Inflammatory macrophage treated with lipopolysaccharide for 1 hour (primary cell): ENCODE measurements at places on chromosomes 3 and 15.

DNA sequence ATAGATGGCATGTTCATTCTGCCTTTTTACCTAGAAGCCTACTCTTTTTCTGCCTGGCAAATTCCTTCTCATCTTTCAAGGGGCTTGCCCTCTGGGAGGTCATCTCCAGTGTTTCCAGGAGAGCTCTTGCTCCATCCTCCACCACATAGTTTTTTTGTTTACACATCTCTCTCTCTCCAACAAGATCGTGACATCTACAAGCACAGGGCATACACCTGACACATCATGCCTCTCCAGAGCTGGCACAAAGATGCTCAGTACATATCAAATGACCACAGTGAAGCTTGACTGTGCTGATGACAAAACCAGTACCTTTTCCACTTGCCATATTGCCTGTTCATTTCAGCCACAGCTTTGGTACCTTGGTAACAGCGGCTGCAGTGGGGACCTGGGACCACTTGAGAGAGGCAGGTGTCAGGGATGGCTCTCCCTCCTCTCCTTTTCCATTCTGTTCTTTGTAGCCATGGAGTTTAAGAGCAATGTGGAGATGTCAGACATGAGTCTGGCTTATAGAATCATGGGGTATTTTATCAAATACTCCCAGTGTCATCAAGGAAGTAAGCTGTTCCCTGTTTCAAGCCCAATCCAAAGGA is 15.4 kb downstream of the ALPK3 start:
- no peak for DNase-seq

DNA sequence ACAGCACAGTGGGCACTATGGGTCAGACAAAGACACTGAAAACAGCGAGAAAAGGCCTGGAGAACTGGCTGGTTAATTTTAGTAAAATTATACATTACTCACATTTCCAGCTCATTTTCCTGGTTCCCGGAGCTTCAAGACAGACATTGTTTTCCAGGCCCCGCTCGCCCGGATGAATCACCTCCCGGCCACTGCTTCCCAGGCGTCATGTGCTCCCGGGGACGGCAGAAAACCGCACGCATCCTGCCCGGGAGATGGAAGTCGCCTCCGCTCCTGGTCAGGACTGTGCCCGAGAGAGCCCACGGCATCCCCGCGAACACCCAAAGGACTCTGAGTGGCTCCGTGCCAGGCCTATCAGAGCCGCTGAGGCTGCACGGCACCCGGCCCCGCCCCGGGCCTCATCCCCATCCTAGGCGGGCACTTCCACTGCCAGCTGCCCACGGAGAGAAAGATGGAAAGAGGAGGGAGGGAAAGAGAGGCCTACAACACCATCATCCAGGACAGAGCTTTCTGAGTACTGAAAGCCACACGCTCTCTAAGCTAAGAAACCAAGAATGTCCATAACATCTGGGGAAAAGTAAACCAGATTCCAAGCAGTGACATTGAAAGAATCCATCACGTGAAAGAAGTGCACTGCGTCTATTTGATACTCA is 75.1 kb downstream of the VGLL4 start:
- no peak for DNase-seq

DNA sequence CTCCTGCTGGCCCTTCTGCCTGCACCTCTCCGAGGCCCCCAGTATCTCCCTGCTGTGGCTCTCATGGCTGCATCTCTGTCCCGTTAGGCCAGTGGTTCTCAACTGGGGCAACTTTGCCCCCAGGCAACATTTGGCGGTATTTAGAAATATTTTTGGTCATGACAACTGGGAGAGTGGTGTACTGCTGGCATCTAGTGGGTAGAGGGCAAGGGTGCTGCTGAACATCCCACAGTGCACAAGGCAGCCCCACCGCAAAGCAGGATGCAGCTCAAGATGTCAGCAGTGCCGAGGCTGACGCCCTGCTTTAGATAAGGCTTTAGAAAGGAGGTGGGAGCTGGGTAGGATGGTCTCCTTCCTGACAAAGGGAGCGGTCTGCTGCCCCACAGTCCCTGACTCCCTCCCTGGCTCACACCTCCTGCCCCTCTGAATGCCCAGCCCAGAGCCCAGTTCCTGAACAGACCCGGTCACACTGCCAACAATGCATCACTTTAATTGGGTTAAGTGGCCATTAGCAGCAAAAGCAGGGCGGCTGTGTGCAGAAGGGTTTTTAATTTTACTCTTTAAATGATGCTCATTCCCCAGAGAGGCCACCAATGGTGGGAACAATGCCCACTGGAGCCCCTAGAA is 68.8 kb upstream of the TMEM115 start:
- DNase-seq, result no peak

DNA sequence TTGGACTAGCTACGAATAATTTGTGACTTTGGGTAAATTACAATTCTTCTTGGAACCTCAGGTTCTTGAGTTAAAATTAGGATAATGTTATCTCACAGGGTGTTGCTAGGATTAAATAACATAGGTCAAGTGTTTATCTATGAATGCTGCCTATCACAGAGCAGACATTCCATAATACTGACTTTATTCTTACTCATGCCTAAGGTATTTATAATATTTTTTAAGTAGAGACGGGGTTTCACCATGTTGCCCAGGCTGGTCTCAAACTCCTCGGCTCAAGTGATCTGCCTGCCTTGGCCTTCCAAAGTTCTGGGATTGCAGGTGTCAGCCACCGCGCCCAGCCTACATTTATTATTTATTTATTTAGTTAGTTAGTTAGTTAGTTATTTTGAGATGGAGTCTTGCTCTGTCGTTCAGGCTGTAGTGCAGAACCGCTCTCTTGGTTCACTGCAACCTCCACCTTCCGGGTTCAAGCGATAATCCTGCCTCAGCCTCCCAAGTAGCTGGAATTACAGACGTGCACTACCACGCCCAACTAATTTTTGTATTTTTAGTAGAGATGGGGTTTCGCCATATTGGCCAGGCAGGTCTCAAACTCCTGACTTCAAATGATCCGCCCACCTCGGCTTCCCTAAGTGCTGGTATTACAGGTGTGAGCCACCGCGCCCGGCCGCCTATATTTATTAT is 741 bp upstream of the ZNF106 start:
- DNase-seq, result no peak

DNA sequence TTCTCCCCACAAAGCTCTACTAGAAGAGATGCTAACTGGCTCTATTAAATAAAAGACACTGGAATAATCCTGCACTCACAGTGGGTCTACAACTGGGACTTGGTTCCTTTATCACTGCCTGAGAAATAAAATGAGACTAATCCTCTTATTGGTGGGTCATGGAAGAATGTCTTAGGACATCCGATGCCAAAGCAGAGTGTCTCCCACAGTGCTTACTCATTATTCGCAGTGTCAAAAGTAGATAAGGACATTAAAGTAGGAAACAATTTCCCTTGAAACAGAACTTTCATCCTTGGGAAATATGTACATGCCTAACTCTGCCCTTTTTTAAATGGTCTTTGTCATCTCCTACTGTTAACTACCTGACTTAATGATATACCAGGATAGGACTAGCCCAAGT is 71.5 kb downstream of the GSK3B start:
- DNase-seq, result no peak

DNA sequence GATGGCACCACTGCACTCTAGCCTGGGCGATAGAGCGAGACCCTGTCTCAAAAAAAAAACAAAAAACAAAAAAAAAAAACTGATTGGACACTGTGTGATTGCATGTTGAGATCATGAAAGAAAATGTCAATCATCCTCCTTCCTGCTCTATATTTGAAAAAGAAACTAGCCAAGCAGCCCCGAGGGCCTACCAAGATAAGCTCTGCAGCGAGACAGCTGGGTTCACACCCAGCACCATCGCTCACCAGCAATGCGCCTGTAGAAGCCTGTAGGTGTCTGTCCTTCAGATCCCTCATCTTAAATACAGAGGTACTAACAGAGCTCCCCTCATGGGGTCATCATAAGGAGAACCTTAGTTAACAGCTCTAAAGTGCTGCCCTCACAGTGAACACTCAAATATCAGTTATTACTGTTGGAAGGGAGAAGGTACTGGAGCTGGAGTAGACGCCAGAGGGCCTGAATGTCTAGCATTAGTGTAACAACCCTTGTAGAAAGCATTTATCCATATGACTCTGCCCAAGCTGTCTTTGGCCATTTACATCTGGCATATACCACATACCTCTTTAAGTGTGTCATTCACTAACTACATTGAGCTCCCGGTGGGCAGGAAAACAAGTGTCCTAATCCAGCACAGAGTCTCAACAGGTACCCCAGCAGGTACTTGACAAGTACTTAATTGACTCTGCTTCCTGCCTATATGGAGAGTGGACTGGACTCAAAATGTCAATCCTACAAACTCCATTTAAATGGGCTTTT is 22.9 kb downstream of the MYLK start:
- no peak for DNase-seq

DNA sequence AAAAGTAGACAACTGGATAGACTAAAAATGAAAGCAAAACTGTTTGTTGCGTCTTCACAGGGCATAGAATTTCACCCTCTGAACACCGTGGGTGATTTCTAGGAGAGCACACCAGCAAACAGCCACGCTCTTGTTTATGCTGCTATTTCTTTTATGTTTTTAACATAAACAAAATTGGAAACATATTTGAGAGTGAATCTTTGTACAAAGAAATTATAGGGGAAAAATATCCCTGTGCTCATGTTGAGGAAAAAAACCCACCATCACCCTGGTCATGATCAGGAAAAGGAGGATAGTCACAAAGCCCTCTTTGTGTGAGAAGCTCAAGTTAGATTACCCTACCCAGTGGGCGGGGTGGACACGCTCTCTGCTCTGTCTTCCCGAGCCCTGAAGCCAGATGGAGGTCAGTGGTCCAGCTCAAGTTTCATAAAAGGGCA is 313.3 kb downstream of the SATB1 start:
- peak; percentile 14 for DNase-seq

DNA sequence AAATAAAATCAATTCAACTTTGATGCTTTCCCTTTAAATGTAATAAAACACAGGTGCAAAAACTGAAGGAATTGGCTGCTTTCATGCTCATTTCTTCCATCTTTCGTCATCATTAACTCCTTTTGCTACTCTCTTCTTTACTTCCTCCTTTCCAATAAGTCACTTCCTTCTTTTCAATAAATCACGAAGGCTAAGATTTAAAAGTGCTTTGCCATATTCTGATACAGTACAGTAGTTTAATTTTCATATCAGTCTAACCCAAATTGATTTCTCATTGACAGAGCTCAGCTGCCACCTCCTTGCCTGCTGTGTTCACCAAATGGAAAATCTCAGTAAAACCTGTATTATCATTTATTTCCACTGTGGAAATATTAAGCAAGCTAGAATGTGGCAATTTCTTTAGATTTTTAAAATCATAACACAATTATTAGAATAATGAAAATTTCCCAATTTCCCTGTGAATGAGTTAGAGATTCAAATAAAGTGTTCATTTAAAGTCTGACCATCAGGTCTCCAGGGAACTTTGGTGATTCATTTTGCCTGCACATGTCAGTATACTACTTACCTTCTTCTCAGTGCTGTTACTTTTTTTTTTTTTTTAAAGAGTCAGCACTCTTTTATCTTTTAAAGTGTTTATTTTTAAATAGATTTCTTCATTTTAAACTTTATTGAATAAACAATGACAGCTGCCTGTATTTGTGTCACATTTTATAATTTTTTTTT is 41.6 kb downstream of the NANOGP8 start:
- DNase-seq, result peak; percentile 41

GRCh38 chr3:87298111-87298718 is 21.8 kb upstream of the POU1F1 start:
- peak; percentile 31 for DNase-seq

GRCh38 chr3:12663401-12663935 is 449 bp downstream of the RAF1 start:
- peak; percentile 72 for DNase-seq

GRCh38 chr15:85477730-85478129 is 97.3 kb downstream of the AKAP13 start:
- DNase-seq, result no peak

- DNase-seq, result peak; percentile 26
These were observed 45.3 kb upstream of the NEDD4 start for GRCh38 chr15:56038707-56039106.

GRCh38 chr3:153414982-153415381 is 253.0 kb downstream of the RAP2B start:
- no peak for DNase-seq

DNA sequence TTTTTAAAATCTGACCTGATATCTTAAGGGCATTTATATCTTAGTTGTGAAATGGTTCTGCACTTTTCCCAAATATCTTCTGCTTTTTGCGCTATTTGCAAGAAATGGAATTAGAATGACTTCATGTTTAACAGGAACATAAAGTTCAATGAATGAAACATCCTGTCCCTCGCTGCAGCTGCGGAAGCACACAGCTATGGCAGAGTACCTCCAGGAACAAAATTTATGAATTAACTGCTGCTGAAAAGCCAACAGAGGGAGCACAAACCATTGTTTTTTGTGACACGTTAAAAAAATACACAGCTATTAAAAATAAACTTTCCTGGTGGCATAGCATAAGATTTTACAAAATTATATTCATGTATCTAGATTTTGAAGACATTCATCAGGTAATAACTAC is 404.4 kb upstream of the MDFIC2 start:
- DNase-seq, result no peak

DNA sequence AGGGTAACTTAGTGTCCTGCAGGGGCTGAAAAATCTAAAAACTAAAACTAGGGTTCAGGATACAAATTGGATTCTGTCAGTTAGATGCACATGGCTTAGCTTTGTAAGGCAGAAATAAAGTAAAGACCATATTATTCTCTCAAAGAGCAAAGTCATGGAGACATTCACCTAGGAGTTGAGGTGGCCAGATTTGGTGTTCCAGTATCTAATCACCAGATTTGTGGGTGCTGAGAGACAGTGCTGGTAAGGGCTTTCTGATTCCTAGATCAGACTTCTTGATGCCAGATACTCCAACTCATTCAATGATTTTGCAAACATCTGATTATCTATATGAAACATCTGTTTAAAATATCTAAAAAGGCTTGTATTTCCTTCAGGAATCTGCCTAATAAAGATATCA is 28.3 kb upstream of the TBC1D5 start:
- DNase-seq, result no peak

DNA sequence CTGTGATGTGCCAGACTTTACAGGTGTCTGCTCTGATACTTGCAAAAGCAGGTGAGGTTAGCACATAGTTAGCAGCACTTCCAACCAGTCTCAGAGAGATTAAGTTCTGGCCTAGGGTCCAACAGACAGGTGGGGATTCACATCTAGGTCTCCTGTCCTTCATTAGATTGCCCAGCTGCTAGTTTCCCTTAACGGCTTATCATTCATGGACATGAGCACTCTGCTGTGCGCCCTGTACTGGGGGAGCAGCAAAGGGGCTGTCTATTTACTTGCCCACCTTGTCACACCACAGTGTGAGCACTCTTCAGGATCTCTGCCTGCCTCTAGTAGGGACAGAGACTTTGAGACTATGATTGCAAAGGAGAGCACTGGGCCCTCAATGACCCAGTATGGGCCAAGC is 8.7 kb downstream of the SPSB4 start:
- no peak for DNase-seq

DNA sequence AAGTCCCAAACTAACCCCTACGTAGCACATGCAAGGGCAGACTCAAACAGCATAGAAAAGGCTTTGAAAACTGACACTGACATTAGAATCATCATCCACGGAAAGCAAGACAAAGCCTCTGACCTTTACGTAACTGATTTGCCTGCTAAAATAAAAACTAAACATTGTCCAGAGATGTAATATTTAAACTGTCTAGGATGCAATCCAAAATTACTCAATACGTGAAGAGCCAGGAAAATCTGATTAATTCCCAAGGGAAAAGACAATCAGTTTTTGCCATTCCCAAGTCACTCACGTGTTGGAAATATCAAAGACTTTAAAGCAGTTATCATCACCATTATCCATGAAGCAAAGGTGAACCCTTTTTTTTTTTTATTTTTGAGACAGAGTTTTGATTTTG is 13.3 kb upstream of the IQCF1 start:
- no peak for DNase-seq
